ENCODE measurements at places on chromosomes 3 and 15. TPM values are rescaled to one million over a fixed set of nuclear protein-coding genes. Genes with fewer than 3 reads are reported as not detected.

Gene IFT80
- total RNA-seq: 31.4 TPM

Gene MUC20
- total RNA-seq: 0.51 TPM

Gene PLSCR1
- total RNA-seq: 102 TPM

Gene FEZF2
- not detected for total RNA-seq

Gene SLC26A6
- total RNA-seq: 27.7 TPM

Gene EHHADH
- 7.7 TPM for total RNA-seq

Gene CPLX3
- total RNA-seq: not detected

Gene LHFPL4
- not detected for total RNA-seq

Gene ANKRD34C
- total RNA-seq: not detected

Gene ZCWPW2
- not detected for total RNA-seq

Gene LXN
- 93.8 TPM for total RNA-seq

Gene TNIK
- 8.2 TPM for total RNA-seq

Gene HCLS1
- total RNA-seq: 19.4 TPM

Gene ENTPD3
- 0.09 TPM for total RNA-seq
